Tracheal epithelial cell (primary cell): ENCODE measurements at places on chromosomes 7 and 10. TPM values are rescaled to one million over a fixed set of nuclear protein-coding genes. Genes with fewer than 3 reads are reported as not detected.

The RSPH10B gene
- total RNA-seq: under 0.01 TPM in 2 replicates

The LFNG gene
- 2.1 and 18.6 TPM in 2 replicates for total RNA-seq

The MCU gene
- 22.4 and 39.0 TPM in 2 replicates for total RNA-seq

The CLCN1 gene
- total RNA-seq: under 0.01 TPM in 1 of 2 replicates, not detected in the other

The SPAG6 gene
- total RNA-seq: not detected in 2 replicates

The PALD1 gene
- 0.21 and 0.96 TPM in 2 replicates for total RNA-seq

The MINDY4 gene
- 0.85 and 0.96 TPM in 2 replicates for total RNA-seq

The HGF gene
- total RNA-seq: under 0.01 TPM in 1 of 2 replicates, not detected in the other
